ENCODE measurements at places on chromosomes 2 and 18.

GRCh38 chr2:142175813-142176338, 45.1 kb upstream of the LRP1B start:
- DNase-seq = no peak

DNA sequence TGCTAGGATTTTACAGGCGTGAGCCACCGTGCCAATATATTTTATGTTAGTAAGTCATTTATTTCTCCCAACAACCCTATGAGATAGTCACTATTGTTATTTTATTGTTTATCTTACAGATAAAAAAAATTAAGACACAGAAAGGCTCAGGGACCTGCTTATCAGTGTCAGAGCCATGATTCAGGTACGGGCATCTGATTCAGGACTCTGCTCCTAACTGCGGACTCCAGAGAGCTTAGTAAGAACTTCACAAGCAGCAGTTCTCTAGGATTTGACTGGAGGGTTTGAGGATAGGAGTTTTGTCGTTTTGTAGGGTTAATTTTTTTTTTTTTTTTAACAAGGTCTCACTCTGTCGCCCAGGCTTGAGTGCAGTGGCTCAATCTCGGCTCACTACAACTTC, 174.2 kb downstream of the BCL11A start:
- no peak for DNase-seq

DNA sequence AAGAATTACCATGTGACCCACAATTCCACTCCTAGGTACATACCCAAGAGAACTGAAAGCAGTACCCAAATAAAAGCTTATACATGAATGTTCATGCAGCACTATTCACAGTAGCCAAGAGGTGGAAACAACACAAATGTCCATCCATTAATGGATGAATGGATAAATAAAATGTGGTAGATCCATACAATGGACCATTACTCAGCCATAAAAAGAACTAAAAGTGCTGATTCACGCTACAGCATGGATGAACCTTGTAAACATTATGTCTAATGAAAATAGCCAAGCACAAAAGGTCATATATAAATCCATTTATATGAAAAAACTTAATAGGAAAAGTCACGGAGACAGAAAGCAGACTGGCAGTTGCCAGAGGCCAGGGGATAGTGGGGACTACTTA, 23.6 kb upstream of the ZFP36L2 start:
- no peak for DNase-seq

GRCh38 chr2:200193791-200194190, 112.7 kb upstream of the SPATS2L start:
- no peak for DNase-seq

- DNase-seq = no peak
Measured at GRCh38 chr18:34744569-34744968, 34.5 kb downstream of the DTNA start.

DNA sequence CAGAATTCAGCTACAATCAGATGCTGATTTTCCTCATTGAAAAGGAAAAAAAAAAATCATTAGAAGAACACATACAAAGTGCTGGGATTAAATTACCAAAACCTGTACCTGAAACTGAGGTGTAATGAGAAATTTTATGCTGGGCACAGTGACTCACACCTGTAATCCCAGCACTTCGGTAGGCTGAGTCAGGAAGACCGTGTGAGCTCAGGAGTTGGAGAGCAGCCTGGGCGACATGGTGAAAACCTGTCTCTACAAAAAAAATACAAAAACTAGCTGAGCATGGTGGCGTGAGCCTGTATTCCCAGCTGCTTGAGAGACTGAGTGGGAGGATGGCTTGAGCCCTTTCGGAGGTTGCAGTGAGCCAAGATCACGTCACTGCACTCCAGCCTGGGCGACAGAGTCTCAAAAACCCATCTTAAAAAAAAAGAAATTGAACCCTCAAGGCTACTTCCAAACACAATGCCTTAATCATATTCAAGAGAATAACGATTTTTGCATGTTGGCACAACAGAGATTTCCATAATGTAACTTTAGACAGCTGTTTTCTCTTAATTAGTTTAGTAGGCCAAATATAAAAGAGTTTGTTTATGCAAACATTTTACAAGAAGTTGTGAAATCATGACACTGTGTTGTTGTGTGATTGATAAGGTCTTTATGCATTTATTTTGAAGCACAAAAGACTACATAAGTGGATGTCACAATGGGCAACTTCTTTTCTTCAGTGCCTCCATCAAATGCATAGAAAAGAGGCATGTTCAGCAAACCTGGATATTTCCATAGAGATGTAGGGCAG, 63.9 kb downstream of the FAM161A start:
- DNase-seq = no peak

DNA sequence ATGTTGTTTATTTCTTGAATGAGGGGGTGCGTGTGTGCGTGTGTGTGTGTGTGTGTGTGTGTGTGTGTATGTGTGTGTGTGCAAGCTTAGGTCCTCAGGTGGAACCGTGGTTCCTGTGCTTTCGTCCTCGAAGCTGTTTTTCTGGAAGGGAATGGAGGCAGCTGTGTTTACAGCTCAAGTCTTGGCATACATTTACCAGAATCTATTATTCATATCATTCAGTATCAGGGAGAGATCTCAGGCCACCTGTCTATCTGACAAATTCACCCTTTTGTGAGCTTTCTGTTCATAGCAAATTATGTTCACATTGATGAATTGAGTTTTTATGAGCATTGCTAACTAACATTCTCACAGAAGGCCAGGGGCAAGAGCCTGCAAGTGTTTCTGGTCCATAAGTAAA, 550.4 kb downstream of the ARHGAP15 start:
- DNase-seq = no peak

- DNase-seq = no peak
Measured at GRCh38 chr2:11473659-11474433, 7.9 kb upstream of the E2F6 start.

DNA sequence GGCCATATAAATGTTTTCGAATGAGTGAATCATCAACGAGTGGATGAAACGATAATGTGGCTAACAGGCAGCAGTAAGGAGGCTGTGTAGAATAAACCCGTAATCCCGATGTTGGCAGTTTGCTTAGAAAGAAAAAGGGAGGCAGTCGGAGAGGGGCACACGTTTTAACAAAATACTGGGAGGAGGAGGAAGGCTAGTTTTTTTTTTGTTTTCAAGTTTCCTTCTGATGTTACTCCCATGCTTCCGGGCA, 476 bp upstream of the MSH2 start:
- DNase-seq = no peak

- no peak for DNase-seq
Measured at GRCh38 chr2:143026411-143027054, 102.7 kb upstream of the ARHGAP15 start.

DNA sequence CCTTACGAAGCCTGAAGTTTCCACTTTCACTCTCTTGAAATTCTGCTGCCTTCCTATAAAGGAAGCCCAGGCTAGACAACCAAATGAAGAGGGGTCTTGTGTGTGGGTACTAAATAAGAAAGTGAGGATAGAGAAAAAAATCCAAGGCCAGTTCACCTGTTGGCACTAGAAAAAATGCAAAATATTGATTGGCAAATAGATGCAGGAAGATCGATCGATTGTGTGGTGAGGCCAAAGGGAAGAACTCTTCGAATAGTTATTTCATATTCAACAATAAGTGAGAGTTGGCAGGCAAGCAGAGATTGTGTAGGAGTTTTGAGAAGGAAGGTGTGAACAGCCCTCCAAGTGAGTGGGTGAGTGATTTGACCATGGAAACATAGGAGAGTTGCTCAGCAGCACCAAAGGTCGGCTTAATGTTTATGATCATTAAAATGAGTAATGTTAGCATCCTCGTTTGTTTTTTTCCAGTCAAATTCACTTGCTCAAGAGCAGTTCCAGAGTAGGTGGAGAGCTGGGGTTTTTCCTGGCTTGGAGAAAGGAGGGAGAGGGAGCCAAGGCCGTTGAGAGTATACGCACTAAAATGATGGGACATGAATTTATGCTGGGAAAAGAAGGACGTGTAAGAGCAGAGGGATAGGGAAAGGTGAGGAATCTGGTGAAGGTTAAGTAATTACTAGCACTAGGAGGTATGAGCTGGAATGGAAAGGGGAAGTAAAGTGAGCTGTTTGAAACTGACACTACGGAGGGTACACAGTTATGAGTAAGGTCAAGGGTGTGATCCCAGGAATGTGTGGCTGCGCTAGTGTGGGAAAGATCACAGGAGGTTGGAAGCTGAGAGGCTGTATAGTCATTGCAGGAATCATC, 1.1 kb upstream of the NAPG start:
- no peak for DNase-seq

DNA sequence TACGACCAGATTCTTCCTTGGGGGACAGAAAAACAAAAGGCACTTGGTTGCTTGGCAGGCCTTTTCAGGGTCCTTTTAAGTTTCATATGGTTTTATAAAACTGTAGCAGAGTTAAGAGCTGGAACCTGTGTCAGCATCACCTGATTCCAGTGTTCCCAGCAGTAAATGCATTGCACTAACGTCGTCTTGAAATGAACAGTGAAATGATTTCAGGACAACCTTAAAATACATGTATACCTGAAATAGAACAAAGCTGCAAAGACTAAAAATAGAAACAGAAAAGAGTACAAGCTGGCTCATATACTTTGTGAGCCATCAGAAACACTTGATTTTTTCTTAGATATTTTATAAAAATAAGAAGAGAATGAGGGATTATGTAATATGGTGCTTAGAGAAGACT, 51.9 kb downstream of the ACSL3 start:
- no peak for DNase-seq

DNA sequence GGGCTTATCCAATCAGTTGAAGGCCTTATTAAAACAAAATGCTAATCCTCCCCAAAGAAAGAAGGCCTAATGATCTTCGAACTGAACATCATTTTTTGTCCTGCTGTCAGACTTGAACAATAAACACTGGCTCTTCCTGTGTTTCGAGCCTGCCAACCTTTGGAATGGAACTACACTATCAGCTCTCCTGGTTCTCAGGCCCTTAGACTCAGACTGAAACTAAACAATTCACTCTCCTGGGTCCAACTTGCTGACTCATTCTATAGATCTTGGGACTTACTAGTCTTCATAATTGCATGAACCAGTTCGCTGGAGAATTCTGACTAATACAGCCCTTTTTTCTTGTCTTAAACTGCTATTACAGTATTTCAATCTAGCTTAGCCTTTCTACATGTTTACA, 235.2 kb downstream of the LNPK start:
- DNase-seq = no peak

GRCh38 chr2:118889995-118890394, 42.5 kb upstream of the EN1 start:
- no peak for DNase-seq

- no peak for DNase-seq
Measured at GRCh38 chr2:148596018-148596417, 48.5 kb upstream of the EPC2 start.

- no peak for DNase-seq
Measured at GRCh38 chr18:58351776-58352175, 277.1 kb downstream of the ALPK2 start.

GRCh38 chr18:29083545-29083944, 906.6 kb upstream of the CDH2 start:
- DNase-seq = no peak

- no peak for DNase-seq
Measured at GRCh38 chr2:98895901-98896300, 40.1 kb downstream of the CRACDL start.

DNA sequence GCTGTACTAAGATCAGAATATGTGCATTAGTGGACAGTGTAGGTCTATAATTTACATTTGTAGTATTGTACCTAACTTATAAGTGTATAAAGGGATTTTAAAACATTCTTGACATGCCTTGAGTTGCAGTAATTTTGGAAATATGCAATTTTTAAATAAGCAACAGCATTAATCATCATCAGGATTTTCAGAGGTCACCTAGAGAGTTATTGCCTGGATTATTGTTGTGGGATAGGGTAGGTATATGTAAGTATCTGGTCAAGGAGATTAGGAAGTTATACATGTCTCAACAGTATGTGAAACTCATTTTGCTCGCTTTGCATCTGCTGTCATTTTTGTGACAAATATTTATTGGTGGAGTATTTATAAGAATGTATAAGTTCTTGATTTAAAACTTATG, 184.2 kb downstream of the WDR7 start:
- DNase-seq = no peak

GRCh38 chr2:154455166-154455565, 243.3 kb upstream of the KCNJ3 start:
- no peak for DNase-seq

DNA sequence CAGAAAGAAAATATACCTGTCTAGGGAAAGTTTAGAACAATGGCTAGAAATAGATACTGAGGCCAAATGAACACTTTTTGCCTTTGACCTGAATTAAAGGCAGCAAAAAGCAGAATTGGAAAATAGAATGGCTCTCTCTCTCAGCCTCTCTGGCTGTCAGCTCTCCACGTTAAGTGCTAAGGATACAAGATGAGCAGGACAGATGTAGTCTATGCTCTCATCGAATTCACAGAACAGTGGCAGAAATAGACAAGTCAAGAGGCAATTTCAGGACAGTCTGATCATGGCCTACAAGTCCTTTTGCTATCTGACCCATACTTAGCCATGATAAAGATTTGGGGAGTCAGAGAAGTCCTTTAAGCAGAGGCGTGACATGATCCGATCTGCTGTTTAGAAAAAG, 120.2 kb upstream of the CREB1 start:
- no peak for DNase-seq

DNA sequence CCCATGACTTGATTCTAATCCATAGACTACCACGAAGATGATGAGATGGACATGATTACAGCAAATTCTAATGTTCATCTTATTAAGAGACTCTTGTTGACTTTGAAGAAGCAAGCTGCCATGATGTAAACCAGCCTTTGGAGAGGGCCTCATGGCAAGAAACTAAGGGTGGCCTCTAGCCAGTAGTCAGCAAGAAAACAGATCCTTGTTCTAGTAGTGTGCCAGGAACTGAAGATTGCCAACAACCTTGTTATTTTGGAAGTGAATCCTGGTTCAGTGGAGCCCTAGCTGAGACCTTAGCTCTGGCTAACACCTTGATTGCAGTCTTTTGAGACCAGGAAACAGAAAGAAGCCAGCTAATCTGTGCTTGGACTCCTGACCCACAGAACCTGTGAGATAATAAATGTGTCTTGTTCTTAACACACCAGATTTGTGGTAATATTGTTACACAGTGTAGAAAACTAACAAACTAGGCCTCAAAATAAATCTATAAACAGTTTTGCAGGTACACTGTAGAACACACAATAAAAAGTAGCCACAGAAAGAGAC, 10.0 kb downstream of the PHOSPHO2 start:
- DNase-seq = no peak

DNA sequence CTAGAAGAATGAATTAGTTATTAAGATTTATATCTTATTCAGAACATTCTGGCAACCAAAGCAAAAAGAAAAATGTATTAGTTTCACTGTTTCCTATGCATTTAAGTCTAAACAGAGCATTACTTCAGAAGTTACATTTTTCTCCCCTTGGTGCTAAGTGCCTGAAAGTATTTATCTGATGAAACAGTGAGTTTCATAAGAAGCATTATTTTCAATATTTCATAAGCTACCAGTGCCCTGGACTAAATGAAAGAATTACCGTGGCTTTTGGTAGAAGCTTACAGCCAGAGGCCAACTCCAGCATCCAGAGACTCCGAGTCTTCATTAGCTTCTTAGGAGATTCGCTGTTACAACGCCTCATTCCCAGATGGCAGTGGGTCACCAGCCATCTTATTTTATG, 97.6 kb downstream of the LYPD6B start:
- DNase-seq = no peak

Measured in skeletal muscle cell (primary cell).